Astrocyte of the spinal cord (primary cell): ENCODE measurements at places on chromosomes 3 and 15.

GRCh38 chr15:66824424-66824823 lies 122.4 kb downstream of the SMAD6 start:
- DNase-seq, result no peak

GRCh38 chr3:170864525-170865208 lies 5.3 kb downstream of the RPL22L1 start:
- no peak for DNase-seq

GRCh38 chr3:94525043-94525442 lies 462.2 kb downstream of the NSUN3 start:
- no peak for DNase-seq

GRCh38 chr3:15796771-15797641 lies 773 bp downstream of the ANKRD28 start:
- peak; percentile 85 for DNase-seq

- no peak for DNase-seq
Observed at GRCh38 chr15:31341071-31341470, 14.4 kb downstream of the KLF13 start.

DNA sequence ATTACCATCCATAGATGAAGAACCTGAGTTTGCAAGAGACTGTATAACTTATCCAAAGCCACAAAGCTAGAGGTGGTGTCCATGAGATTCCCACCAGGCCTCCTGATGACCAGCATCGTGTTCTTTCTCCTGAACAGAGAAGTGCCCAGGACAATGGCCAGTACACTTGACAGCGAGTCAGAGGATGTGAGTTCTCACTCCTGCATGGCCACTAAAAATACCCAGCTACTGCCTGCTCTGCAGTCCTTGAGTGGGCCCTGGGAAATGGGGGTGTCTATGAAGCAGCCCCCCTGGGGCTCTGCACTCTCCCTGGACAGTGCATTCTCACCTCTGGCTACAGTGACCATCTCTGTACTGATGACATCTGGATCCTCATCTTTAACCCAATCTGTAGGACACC lies 201.2 kb downstream of the RPLP1 start:
- no peak for DNase-seq

GRCh38 chr3:118036215-118036614 lies 998.4 kb downstream of the IGSF11 start:
- DNase-seq, result no peak

- peak; percentile 44 for DNase-seq
Observed at GRCh38 chr15:55879181-55879580, 114.2 kb downstream of the NEDD4 start.

DNA sequence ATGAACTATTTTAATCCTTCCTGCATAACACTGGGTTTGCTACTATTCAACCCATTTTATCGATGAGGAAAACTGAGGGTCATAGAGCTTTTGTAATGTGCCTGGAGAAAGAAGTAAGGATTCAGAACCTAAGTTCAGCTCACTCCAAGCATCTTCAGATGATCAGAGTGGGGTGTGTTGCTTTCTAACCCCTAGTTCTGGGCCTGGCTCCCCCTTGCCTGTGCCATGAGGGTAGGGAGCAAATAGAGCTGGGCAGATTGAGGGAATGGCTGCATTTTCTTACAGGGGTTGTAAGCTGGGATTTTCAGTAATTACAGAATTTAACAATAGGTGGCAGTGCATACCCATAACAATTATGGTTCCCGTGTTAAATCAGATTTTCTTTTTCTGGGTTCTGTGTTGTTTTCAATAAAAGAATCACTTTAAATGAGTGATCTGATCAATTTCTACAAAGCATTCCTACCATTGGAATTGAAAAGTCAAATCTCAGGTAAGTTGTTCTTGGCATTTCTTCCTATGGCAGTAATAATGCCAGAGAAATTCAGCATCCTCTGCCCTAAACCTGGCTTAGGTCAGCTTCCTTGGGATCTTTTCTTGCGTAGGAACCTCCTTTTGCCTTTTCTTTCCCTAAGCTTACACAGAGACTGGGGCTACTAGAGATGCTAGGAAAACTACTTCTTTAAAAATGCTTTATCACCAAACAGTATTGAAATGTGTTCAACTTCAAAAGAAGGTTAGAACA lies 103.8 kb upstream of the IL12A start:
- peak; percentile 69 for DNase-seq
